CD4-positive, alpha-beta T cell treated with Interleukin-1 beta for 1 hour (primary cell): ENCODE measurements at places on chromosomes 16 and 17.
A peak's percentile ranks its signal among the peaks of the same experiment; 100 is the strongest.

- DNase-seq = peak; percentile 2
Observed at GRCh38 chr16:25707982-25708583, 16.3 kb downstream of the HS3ST4 start.

DNA sequence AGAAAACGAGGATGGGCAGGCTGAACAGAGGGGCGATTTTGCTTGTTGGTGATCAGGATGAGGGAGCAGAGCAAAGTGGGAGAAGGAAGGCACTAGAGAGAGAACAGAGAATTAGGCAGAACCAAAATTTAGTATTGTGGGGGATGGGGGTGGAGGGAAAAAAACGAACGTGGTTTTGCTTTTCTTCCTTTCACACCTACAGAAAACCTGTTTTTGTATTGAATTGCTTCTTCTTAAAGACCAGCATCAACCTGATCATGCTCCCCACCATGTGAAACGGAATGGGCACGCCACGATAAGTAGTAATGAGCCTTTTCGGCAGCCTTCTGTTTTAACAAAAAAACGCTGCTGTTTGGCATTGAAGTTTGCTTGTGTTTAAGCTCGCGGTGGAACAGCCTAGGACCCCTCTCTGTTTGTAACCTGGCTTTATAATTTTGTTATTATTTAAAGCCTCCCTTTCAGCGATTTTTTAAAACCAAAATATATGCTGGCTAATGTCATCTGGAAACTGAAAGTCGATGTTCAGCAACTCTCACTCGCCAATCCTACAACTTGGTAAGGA is 36.8 kb downstream of the ERCC4 start:
- no peak for DNase-seq

DNA sequence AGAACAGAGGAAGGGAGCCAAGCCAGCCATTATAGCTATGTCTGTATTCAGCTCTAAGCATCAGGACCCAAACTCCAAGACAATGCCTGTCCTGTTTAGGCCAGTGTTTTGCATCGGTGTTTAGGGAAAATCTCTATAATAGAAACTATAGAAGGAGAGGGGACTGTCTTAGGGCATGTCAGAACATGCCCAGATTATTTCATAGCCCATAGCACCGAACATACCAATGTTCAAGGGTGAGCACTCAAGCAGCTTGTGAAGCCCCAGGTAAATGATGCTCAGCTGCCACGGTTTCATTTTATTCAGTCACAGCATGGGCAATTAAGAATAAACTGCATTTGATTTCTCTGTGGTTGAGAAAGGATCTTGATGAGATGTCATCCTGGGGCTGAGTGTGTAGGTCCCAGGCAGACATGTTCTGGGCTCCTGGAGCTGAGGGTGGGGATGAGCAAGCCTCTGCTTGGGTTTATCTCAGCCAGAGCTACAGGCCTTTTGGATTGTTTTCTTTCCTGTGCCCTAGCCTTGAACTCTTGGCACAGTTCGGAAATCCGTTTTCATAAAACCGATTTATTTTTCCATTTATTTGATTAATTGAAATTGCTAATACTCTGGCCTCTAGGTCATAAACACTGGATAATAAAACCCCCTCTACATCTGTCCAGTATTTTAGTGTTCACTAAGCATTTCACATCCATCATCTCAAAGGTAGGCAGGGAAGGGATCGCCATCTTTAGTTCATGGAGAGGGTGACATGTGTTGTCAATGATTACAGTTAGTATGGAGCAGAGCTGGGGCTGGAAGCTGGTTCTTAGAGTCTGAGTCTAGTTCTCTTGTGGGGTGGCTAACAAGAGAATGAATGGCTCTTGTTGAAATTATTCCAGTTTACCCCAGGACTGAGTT is 290.7 kb upstream of the ASIC2 start:
- DNase-seq = no peak

DNA sequence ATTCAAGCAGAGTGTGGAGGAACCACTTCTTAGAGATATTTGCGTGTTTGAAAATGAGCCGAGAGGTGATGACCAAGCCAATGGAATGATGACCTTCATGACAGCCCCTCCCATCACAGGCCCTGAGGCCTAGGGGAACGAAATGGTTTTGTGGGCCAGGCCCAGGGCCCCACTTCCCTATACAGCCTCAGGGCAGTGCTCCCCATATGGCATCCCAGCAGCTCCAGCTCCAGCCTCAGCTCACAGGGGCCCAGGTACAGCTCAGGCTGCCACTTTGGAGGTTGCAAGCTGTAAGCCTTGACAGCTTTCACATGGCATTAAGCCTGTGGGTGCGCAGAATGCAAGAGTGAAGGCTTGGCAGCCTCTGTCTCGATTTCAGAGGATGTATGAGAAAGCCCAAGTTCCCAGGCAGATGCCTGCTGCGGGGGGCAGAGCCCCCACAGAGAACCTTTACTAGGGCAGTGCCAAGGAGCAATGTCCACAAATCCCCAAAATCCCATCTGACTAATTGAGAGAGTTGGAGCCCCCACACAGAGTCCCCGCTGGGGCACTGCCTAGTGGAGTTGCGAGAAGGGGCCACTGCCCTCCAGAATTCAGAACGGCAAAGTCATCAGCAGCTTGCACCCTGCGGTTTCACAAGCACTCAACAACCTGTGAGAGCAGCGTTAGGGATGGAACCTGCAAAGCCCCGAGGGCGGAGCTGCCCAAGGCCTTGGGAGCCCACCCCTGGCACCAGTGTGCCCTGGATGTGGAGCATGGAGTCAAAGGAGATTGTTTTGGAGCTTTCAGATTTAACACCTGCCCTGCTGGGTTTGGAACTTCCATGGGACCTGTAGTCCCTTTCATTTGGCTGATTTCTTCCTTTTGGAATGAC is 21.2 kb downstream of the CHMP6 start:
- DNase-seq = no peak

DNA sequence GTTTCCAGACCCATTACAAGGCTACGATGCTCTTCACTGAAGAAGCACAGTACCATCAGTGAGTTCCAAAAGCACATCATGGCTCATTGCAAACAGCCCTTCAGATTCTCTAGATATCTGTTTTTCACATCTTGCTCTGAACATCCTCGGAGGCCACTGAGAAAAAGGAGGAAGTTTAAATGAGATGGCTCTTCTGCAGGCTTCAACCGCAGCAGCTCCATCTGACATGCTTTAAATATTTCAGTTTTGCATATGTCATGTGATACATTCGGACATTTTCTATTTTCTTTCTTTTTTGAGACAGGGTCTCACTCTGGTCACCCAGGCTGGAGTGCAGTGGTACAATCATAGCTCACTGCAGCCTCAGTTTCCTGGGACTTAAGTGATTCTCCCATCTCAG is 396.8 kb downstream of the NPIPA8 start:
- DNase-seq = no peak

DNA sequence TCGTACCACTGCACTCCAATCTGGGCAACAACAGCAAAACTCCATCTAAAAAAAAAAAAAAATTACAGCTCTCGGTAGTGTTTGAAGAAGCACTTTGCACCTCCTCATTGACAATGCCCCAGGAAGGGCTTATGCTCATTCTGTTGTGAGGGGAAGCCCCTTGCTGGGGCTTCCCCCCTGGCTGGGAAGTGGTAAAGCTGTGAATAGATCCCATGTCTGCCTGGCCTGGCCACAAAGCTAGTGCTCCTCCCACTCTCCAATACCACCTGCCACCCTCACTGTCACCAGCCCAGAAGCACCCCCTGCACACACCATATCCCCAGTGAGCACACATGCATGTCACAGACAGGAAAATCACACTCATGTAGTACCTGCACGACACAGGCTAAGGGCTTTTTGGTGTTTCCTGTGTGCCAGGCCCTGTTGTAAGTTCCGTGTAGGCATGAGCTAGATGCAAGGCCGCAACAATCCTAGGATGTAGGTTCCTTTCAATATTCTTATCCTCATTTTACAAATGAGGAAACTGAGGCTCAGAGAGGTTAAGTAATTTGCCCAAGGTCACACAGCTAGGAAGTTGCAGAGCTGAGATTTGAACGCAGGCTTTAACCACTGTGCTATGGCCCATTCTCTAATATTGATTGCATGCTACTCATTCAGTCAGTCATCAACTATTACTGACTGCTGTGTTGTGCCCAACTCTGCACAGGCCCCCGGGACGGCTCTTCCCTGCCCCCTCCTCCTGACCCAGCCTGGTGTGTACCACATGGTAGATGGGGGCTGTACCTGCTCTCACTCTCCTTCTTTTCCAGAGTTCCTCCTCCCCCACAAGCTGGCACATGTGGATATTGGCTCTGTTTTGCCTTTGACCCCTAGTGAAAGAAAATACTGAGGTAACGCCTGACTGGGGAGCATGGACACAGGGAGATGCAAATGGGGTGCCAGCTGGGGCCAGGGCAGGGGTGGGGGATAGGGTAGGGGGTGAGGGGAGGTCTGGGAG is 11.9 kb upstream of the COL1A1 start:
- DNase-seq = peak; percentile 38

- DNase-seq = no peak
Observed at GRCh38 chr17:15181333-15181732, 83.8 kb downstream of the PMP22 start.

- DNase-seq = no peak
Observed at GRCh38 chr17:8803531-8804420, 4.6 kb upstream of the MFSD6L start.

GRCh38 chr16:29925105-29925756 is 795 bp downstream of the KCTD13 start:
- DNase-seq = no peak

DNA sequence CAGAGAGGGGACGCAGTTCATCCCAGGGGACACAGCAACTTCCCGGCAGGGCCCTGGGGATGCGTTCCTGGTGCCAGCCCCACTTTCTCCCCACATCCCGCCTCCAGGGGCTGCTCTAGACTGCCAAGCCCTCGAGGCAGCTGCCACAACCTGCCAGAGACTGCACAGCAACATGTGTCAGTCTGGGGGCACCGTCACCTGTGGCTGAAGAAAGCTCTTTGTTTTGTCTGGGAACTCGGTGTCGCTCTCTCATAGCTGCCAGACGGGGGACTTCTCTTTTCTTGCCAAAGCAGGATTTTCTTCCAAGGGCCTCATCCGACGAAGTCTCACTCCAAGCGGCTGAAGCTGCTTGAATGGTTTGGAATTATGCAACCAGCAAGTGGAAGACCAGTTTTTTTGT is 43.7 kb downstream of the COTL1 start:
- no peak for DNase-seq

GRCh38 chr17:65088621-65089360 is 32.3 kb upstream of the GNA13 start:
- DNase-seq = no peak
